Activated T-helper 1 cell treated with anti-CD3 and anti-CD28 coated beads, Interleukin-12 subunit alpha, Interleukin-12 subunit beta, Interleukin-2, Interleukin-4 antibody, amounts not matched to agents 30 ng/mL and 10 ng/mL and 1 ng/mL, durations not matched to agents 14 hours and 24 hours and 36 hours (primary cell): ENCODE measurements at places on chromosomes 1 and 21. TPM values are rescaled to one million over a fixed set of nuclear protein-coding genes. Genes with fewer than 3 reads are reported as not detected.

PTPN7 gene
- total RNA-seq = 584 and 597 TPM in 2 replicates

OR10J1 gene
- not detected in 2 replicates for total RNA-seq

GJA9 gene
- not detected in 2 replicates for total RNA-seq

DNA sequence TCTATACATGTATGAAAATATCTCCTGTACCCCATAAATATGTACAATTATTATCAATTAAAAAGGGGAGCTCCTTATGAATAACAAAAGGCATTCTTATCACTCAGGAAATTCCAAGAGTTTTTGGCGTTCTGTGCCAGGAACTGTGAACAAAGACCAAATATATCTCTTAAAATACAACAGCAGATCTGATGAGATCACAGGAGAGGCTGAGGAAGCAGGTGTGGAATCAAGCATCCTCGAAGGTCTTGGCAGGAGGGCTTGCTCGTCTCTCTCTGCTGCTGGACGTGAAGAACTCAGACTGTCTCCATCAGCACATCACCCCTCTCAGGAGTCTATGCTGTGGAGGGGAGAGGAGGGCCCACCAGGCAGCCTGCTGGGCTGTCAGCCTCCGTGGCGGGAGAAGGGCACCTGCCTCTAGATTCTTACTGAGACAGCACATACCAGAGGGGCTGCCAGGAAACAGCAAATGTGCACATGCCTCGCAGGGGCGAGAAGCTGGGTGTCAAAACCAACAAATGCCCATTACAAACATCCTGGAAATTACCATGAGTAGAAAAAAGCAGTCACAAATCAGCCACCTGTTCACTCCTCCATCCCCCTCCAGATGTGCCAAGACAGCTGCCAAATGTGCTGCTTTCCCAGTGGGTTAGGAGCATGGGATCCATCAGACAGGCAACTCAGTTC lies 30.8 kb upstream of the FAM89A start:
- no peak overlapping the region for H3K27ac ChIP-seq
- no peak overlapping the region for H3K4me3 ChIP-seq
- peaks cover 12% of the 10 kb centered on the region for H3K27me3 ChIP-seq

GRCh38 chr1:8878448-8878697 lies at the start of gene ENO1:
ENO1 (minus strand) TSS chr1:8878686; CDS start chr1:8874908, 3,778 bp downstream.
- H3K4me1 ChIP-seq = peaks cover 47% of the 10 kb centered on the region
- peaks cover 2% of the 10 kb centered on the region for H3K27me3 ChIP-seq
- peak within 1 kb of the TSS; percentile 99 for H3K4me3 ChIP-seq
- H3K27ac ChIP-seq = peak within 1 kb of the TSS; percentile 100
- no peak for DNase-seq

S100A8 gene
- not detected in 2 replicates for total RNA-seq

C8A gene
- total RNA-seq = not detected in 2 replicates

F11R gene
- total RNA-seq = 11.9 and 13.5 TPM in 2 replicates

LCK gene
- total RNA-seq = 269 and 281 TPM in 2 replicates

HECTD3 gene
- total RNA-seq = 22.2 and 23.5 TPM in 2 replicates

DNA sequence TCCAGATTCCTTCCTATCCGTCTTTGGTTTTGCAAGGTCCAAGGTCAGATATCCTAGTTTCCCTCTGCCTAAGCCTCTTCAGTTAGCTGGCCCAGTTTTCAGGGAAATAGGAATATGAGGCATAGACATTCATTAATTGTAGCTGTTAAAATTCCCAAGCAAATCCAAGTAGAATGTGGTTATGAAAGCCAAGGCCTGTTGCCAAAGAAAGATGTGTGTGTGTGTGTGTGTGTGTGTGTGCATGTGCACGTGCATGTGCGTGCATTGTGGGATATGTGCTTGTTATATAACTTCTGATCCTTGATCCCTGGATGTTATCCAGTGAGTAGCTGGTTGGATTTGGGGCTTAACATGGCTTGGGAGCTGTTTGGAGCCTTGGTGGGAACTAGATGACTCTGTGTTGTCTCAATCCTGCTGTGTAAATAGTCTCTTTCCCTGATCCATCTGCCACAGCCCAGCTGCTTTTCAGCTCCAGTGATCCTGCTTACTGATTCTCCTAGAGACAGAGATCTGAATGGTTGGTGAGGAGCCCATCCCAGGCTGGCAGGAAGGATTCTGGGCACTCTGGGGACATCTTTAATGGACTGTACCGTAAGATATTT lies 70.6 kb upstream of the GCLM start:
- no peak overlapping the region for H3K27ac ChIP-seq
- no peaks in the 10 kb centered on the region for H3K36me3 ChIP-seq
- no peak for DNase-seq
- H3K4me1 ChIP-seq = no peaks in the 10 kb centered on the region

DNA sequence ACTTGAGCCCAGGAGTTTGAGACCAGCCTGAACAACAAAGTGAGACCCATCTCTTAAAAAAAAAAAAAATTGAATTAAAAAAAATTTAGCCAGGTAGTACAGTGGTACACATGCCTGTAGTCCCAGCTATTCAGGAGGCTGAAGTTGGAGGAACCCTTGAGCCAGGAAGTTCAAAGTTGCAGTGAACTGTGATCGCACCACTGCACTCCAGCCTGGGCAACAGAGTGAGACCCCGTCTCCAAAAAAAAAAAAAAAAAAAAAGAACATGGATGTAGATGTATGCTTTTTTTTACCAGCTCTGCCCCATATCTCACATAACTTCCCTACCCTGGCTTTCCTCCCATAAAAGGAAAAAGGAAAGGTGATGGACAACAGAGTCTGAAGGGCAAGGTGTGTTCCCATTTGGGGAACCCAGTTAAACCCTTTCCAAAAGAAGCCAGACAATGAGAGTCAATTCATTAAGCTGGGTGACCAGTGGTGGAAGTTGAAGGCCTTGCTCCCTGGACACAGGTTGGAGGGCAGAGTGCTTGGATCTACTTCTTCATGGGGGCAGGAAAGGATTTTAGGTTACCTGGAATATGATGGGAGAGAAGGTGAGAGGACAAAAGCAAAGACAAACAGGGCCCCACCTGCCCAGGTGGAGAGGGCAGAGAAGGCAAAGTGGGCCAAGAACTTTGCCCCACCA lies 2.9 kb downstream of the KRTCAP2 start:
- H3K4me3 ChIP-seq = peak overlapping the region; percentile 76
- H3K36me3 ChIP-seq = peaks cover 18% of the 10 kb centered on the region
- H3K27ac ChIP-seq = no peak overlapping the region
- no peak for DNase-seq

- H3K27ac ChIP-seq = no peak overlapping the region
- no peak overlapping the region for H3K4me3 ChIP-seq
- DNase-seq = no peak
- H3K4me1 ChIP-seq = no peaks in the 10 kb centered on the region
- H3K27me3 ChIP-seq = no peaks in the 10 kb centered on the region
Observed at GRCh38 chr1:216922406-216922805, 199.2 kb upstream of the ESRRG start.

DNA sequence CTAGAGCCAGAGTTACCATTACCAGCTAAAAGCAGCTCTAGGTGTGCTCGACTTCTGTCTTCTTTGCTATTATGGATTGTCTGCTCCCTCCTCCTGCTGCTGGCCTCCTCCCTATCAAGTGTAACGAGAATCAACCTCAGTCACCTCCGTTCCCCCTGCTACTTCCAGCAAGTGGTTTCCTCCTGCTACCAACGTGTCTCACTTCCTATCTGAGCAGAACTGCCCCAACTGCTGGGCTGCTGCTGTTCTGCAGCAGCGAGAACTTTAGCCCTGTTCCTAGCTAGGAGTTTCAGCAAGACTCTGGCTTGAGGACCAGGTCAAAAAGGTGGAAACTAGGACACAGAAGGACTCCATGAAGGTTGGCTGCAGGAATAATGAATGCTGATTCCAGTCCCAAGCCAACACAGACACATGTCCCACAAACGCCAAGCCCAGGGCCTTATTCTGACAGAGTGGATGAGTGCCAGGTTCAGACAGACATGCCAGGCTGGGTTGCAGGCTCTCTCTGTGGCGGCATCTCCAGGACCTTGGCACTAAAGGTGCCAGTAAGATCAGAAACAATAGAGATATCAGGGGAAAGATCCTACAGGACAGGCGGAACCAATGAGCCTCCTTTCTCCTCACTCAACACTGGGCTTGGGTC lies 46.9 kb downstream of the CD34 start:
- peak overlapping the region; percentile 68 for H3K4me3 ChIP-seq
- peak; percentile 40 for DNase-seq
- H3K4me1 ChIP-seq = no peaks in the 10 kb centered on the region
- H3K36me3 ChIP-seq = peaks cover 42% of the 10 kb centered on the region
- no peaks in the 10 kb centered on the region for H3K27me3 ChIP-seq

- no peaks in the 10 kb centered on the region for H3K36me3 ChIP-seq
- H3K27ac ChIP-seq = no peak overlapping the region
- no peaks in the 10 kb centered on the region for H3K4me1 ChIP-seq
- H3K4me3 ChIP-seq = no peak overlapping the region
Observed at GRCh38 chr1:102531036-102531435, 534.3 kb upstream of the OLFM3 start.

MAST2 gene
- 32.0 and 37.2 TPM in 2 replicates for total RNA-seq

DNA sequence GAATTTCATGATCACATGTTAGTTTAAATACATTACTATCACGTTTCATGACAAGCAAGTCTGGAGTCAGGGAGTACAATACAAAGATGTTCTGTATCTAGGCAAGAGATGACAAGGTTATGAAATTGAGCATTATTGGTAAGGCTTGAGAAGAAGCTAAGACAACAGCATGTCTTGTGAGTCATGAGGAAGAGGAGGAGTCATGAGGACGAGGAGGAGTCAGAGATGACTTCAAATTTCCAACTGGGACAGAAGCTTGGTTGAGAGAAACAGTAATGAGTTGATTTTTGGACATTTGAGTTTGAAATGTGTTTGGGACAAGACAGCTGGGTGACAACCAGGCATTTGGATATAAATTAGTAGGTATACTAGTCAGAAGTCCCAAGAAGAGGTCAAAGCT lies 4.3 kb upstream of the UBE2U start:
- H3K4me3 ChIP-seq = no peak overlapping the region
- no peaks in the 10 kb centered on the region for H3K4me1 ChIP-seq
- no peak overlapping the region for H3K27ac ChIP-seq
- no peaks in the 10 kb centered on the region for H3K27me3 ChIP-seq
- DNase-seq = no peak
- H3K36me3 ChIP-seq = no peaks in the 10 kb centered on the region

GRCh38 chr1:11499601-11500331 lies 20.8 kb downstream of the DISP3 start:
- H3K36me3 ChIP-seq = no peaks in the 10 kb centered on the region
- no peaks in the 10 kb centered on the region for H3K4me1 ChIP-seq
- H3K27ac ChIP-seq = no peak overlapping the region
- H3K4me3 ChIP-seq = no peak overlapping the region

BCAN gene
- total RNA-seq = not detected in 2 replicates

- H3K36me3 ChIP-seq = peaks cover 28% of the 10 kb centered on the region
- no peak overlapping the region for H3K27ac ChIP-seq
- peaks cover 6% of the 10 kb centered on the region for H3K4me1 ChIP-seq
- H3K4me3 ChIP-seq = no peak overlapping the region
Observed at GRCh38 chr1:112687785-112688496, 13.5 kb downstream of the MOV10 start.

DNA sequence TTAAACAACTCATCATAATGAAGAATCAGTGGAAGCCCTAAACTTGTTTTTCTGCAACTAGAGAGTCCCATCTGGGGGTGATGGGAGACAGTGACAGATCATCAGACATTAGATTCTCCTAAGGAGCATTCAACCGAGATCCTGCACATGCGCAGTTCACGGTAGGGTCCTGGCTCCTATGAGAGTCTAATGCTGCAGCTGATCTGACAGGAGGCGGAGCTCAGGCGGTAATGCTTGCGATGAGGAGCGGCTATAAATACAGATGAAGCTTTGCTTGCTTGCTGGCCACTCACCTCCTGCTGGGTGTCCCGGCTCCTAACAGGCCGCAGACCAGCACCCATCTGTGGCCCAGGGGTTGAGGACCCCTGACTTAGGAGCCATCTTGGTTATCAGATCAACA lies 247.2 kb downstream of the FMN2 start:
- H3K27me3 ChIP-seq = no peaks in the 10 kb centered on the region
- DNase-seq = no peak
- no peaks in the 10 kb centered on the region for H3K4me1 ChIP-seq
- no peak overlapping the region for H3K27ac ChIP-seq
- H3K4me3 ChIP-seq = no peak overlapping the region
- no peaks in the 10 kb centered on the region for H3K36me3 ChIP-seq

FCGR2B gene
- not detected in 2 replicates for total RNA-seq

DNA sequence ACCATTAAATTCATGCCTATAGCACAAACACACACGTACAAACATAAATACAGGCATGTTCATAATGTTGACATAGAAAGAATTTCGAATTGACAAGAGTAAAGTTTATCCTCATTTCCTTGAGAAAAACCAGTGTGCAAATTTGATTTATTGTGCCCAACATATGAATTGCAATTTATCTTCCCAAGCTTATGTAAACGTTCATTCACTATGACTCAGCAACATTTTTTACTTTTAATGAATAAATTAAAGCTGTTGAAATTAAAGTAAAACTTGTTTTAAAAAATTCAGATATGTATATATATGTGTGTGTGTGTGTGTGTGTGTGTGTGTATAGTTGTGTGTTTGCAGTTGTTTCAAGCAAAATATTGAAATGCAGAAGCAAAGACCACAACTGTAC lies 1067.9 kb downstream of the BRINP3 start:
- no peaks in the 10 kb centered on the region for H3K4me1 ChIP-seq
- H3K27me3 ChIP-seq = no peaks in the 10 kb centered on the region
- H3K36me3 ChIP-seq = no peaks in the 10 kb centered on the region
- H3K27ac ChIP-seq = no peak overlapping the region

DNA sequence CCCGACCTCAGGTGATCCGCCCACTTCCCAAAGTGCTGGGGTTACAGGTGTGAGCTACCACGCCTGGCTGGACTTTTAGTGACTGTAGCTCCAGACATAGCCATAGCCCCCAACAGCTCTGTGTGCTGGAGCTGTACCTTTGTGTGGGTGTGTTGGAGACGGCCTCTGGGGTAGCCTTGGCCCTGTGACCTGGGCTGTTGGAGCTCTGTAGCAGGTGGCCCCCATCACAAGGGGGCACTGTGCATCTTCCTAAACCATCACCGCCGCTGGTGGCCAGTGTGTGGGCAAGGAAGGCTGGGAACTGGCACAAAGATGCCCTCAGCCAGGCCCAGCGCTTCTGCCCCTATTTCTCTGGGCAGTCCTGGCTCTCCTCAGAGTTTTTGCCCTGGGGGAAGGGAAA lies 38.4 kb upstream of the FOXO6 start:
- DNase-seq = no peak
- H3K4me3 ChIP-seq = no peak overlapping the region
- H3K36me3 ChIP-seq = no peaks in the 10 kb centered on the region
- H3K27ac ChIP-seq = no peak overlapping the region
- peaks cover 14% of the 10 kb centered on the region for H3K27me3 ChIP-seq

- no peak overlapping the region for H3K4me3 ChIP-seq
- no peaks in the 10 kb centered on the region for H3K36me3 ChIP-seq
- no peaks in the 10 kb centered on the region for H3K4me1 ChIP-seq
Observed at GRCh38 chr1:110756506-110756905, 81.8 kb upstream of the KCNA3 start.

OR2T33 gene
- not detected in 2 replicates for total RNA-seq
